Breast epithelium (tissue), 4 donors: ENCODE measurements at places on chromosomes 7 and 10. TPM values are rescaled to one million over a fixed set of nuclear protein-coding genes. Genes with fewer than 3 reads are reported as not detected.

Gene RPEL1
- not detected for total RNA-seq

Gene CPA1
- total RNA-seq: 0.96 TPM

Gene NAT16
- total RNA-seq: not detected

DNA sequence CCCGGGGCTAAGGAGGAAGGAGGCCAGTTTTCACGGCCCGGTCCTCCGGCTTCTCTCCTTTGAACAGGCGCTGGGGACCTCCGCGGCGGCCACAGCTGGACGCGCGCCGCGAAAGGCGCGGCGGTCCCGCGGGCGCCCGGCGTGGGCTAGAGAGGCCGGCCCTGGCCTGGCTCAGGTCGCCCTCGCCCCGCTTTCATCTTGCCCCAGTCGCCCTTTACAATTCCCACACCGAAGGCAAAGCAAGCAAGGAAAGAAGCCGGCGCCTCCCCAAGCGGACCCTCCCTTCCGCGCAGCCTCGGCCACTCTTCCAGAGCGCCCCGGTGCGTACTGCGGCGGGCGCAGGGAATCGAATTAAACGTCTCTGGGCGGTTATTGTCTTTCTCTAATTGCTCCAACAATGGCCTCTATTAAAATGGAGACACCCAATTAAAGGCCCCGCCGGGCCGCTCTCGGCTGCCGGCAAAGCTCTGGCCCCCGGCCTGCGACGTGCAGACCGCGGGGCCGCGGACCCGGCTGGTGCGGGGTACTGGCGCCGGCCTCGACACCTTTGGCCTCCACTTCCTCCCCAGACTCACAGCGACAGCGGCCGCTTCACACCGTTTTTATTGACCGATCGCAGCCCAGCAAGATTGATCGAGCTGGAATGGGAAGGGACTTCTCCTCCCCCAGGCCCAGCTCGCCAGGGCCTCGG, 4.5 kb upstream of the GATA3 start:
- no peaks in the 10 kb centered on the region for H3K36me3 ChIP-seq
- H3K27ac ChIP-seq: peak overlapping the region; percentile 96
- peak overlapping the region; percentile 20 for H3K4me3 ChIP-seq
- no peaks in the 10 kb centered on the region for H3K4me1 ChIP-seq
- peaks cover 61% of the 10 kb centered on the region for H3K27me3 ChIP-seq

- H3K4me3 ChIP-seq: no peak overlapping the region
- no peak overlapping the region for H3K27ac ChIP-seq
- no peaks in the 10 kb centered on the region for H3K4me1 ChIP-seq
- no peak for DNase-seq
Measured at GRCh38 chr10:124119946-124120345, 26.5 kb upstream of the CHST15 start.

- H3K4me3 ChIP-seq: no peak overlapping the region
- no peaks in the 10 kb centered on the region for H3K27me3 ChIP-seq
- no peak for DNase-seq
- peak overlapping the region; percentile 23 for H3K27ac ChIP-seq
Measured at GRCh38 chr7:7176406-7177043, 5.8 kb upstream of the C1GALT1 start.

DNA sequence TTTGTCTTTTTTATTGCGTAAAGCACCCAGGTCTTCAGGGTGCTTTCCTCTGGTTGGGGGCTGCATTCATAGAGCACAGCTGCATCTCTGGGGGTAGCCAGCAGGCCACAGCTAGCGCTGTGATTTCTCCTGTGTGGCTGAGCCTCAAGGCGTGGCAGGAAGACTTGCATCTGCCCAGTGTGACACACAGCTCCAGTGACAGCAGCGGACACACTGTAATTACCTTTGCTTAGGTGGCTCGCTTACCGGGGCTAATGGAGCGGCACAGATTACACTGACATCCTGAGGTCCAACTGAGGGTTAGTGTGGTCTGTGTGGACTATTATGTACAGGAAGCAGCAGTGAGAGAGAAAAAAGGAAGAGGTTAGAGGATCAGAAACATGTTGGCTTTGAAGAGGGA, 27.1 kb downstream of the ABCB4 start:
- no peak overlapping the region for H3K27ac ChIP-seq
- no peaks in the 10 kb centered on the region for H3K36me3 ChIP-seq
- DNase-seq: no peak
- no peak overlapping the region for H3K4me3 ChIP-seq
- H3K4me1 ChIP-seq: no peaks in the 10 kb centered on the region

DNA sequence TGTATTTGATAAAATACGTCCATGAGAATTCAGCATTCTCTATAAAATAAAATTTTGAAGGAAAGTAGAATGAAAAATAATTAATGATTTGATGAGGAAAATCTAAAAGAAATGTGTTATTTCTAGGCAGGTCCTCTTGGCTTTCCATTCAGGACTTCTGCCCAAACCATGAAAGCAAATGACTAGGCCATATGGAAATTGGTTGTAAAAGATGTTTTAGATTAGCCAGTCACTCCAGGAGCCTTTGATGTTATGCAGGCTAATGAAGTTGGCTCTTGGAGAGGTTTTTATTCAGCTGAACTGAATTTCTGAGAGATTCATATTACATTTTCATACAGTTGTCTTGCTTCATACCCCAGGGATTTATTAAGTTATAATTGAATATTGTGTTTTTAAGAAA, 452.8 kb downstream of the SDK1 start:
- H3K4me1 ChIP-seq: no peaks in the 10 kb centered on the region
- H3K36me3 ChIP-seq: no peaks in the 10 kb centered on the region
- no peak overlapping the region for H3K27ac ChIP-seq
- H3K27me3 ChIP-seq: no peaks in the 10 kb centered on the region
- DNase-seq: no peak

DNA sequence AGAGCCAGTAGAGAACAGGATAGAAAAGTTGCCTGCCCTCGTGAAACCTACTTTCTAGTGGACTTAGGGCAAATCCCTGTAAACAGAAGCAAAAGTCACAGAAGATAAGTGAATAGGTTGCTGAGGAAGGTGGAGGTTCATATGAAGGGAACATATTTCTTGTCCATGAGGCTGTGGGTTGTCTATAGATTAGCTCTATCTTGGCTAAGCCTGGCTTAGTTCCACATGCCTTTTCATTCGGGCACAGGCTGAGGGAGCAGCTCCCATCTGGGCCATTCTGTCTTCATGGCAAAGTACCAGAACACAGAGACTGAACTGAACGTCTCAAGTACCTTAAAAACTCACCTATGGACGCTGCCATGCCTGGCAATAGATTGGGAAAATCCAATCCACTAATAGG, 45.3 kb downstream of the BZW2 start:
- no peak overlapping the region for H3K27ac ChIP-seq
- H3K27me3 ChIP-seq: no peaks in the 10 kb centered on the region
- H3K4me3 ChIP-seq: no peak overlapping the region
- no peak for DNase-seq

GRCh38 chr10:67629461-67629971, 66.5 kb downstream of the CTNNA3 start:
- H3K27me3 ChIP-seq: no peaks in the 10 kb centered on the region
- no peak for DNase-seq
- no peak overlapping the region for H3K27ac ChIP-seq
- no peaks in the 10 kb centered on the region for H3K4me1 ChIP-seq

DNA sequence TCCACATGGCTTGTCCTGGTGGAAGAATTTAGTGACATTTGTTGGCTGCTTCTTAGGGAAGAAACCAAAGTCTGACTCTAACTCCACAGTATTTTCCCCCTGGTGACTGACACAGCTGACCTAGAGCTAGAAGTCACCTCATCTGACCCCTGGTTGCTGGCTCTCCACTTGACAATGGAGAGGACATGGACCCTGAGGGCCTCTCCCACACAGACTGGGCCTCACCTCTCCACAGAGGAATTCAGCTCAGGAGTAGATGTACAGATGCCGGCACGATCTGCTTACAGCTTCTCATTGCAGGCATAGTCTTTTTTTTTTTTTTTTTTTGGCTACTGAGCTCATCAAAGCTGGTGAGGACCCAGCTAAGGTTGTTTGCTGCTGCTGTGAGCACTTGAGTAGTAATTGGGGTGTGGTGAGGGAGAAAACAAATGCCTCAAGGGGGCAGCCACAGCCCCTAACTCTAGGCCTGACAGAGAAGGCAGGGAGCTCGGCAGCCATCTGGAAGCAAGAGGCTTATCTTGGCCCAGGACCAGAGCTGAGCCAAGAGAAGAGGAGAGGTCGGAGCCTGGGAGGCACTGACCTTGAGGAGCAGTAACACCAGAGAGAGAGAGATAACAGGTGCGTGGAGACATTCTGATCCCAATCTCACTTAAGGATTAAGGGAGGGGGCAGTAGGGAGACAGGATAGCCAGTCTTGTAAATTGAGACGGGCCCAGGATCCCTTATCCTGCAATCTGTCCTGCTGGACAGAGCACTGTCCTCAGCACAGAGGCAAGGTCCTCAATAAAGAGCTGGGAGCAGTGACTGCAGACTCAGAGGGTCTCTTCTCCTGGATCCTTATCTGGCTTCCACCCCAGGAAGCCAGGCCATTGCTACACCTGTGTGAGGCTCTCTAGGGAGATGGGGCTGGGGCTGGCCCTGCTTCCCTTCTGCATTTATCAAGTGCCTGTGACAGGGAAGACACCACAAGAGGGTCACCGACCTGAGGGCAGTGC, 9.4 kb downstream of the PRSS58 start:
- no peaks in the 10 kb centered on the region for H3K27me3 ChIP-seq
- H3K4me1 ChIP-seq: no peaks in the 10 kb centered on the region
- no peak overlapping the region for H3K27ac ChIP-seq
- DNase-seq: no peak
- no peaks in the 10 kb centered on the region for H3K36me3 ChIP-seq
- H3K4me3 ChIP-seq: no peak overlapping the region
